ENCODE measurements at places on chromosomes 7 and 10. TPM values are rescaled to one million over a fixed set of nuclear protein-coding genes. Genes with fewer than 3 reads are reported as not detected.

GRCh38 chr10:70478191-70479164 lies at the start of gene PALD1:
TSS of gene PALD1 (plus strand) at chr10:70478767. CDS start at chr10:70525952, 47,185 bp downstream.
- H3K27ac ChIP-seq, result peak within 1 kb of the TSS; percentile 65
- no peaks in the 10 kb centered on the region for H3K36me3 ChIP-seq
- H3K4me3 ChIP-seq, result peak within 1 kb of the TSS; percentile 56

The CPA5 gene
- total RNA-seq, result not detected

The KIAA1549 gene
- total RNA-seq, result 0.73 TPM

The CYP26C1 gene
- total RNA-seq, result not detected
